ENCODE measurements at places on chromosomes 6 and 20. TPM values are rescaled to one million over a fixed set of nuclear protein-coding genes. Genes with fewer than 3 reads are reported as not detected.

DNA sequence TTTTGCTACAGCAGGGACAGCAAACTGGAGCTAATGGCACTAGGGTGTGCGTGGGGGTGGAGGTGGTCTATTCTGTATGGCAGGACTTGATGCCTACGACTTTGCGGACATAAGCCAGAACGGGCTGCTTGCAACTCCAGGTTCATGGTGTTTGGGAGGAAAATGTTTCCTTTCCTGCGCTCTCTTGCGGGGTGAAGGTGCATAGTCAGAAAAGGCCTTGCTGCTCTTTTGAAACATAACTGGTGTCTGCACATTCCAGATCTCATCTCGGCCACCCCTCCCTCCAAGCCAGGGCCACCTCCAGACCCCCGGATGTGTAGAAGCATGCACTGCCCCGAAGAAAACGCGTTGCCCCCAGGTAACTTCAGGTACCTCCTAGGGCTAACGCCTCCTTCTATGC lies 8.1 kb downstream of the FOXA2 start:
- no peaks in the 10 kb centered on the region for H3K4me1 ChIP-seq
- H3K36me3 ChIP-seq = no peaks in the 10 kb centered on the region
- H3K27ac ChIP-seq = no peak overlapping the region
- DNase-seq = no peak
- no peak overlapping the region for H3K4me3 ChIP-seq

Gene HLA-DOB
- total RNA-seq = 2.0 TPM

DNA sequence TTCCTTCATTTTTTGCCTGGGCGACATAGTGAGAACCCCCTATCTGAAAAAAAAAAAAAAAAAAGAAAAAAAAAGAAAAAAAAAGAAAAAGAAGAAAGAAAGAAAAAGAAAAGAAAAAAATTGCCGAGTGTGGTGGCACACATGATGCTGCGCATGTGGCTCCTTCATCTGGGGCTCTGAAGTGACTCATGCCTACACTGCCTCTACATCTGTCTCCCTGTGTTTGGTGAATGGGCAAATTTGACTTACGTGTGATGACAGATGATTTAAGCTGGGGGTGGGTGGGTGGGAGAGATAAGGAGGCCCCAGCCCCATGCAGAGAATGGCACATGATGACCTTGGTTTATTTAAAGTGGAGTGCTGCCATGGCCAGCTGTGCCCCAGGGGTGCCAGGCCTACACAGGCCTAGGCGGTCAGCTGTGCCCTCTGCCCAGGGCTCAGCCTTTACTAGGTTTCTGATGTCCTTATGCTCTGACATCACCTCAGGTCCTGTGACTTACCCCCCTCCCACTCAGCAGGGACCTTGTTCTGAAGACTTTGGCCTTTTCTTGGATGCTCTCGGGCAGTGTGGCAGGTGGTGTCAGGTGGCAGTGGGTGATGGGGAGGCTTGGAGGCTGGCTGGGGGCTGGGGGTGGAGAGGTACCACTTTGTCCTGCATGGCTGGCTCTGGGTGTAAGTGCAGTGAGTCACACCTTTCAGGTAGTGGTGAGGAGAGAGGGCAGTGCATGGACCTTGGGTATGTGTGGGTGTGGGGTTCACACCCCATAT lies 41.1 kb downstream of the VEGFA start:
- no peaks in the 10 kb centered on the region for H3K27me3 ChIP-seq
- no peak for DNase-seq
- no peaks in the 10 kb centered on the region for H3K36me3 ChIP-seq
- no peak overlapping the region for H3K4me3 ChIP-seq
- no peak overlapping the region for H3K27ac ChIP-seq

GRCh38 chr6:37541346-37541745 lies 41.7 kb upstream of the CCDC167 start:
- H3K4me3 ChIP-seq = no peak overlapping the region
- H3K36me3 ChIP-seq = no peaks in the 10 kb centered on the region
- no peak for DNase-seq
- peaks cover 6% of the 10 kb centered on the region for H3K27me3 ChIP-seq

DNA sequence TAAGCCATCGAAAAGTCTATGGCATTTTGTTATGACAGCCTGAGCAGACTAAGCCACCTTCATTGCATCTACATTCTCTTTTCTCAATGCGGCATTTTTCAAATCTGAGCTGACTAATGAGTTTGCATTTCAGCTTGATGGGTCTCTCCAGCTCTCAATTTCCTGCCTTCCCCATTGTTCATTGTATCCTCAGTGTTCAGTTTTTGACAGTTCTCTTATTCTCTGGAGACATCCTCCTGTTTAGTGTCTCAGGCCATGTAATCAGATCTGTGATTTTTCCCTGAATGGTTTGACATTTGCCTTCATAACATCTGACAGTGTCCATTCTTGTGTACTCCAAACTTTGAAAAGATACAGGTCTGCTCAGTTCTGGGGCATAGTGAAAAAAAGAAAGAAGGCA lies 27.9 kb upstream of the MCM3 start:
- H3K36me3 ChIP-seq = no peaks in the 10 kb centered on the region
- H3K4me3 ChIP-seq = no peak overlapping the region
- H3K27me3 ChIP-seq = no peaks in the 10 kb centered on the region
- no peak overlapping the region for H3K27ac ChIP-seq
- H3K4me1 ChIP-seq = no peaks in the 10 kb centered on the region
- DNase-seq = no peak

Gene ANGPT4
- total RNA-seq = 0.66 TPM

DNA sequence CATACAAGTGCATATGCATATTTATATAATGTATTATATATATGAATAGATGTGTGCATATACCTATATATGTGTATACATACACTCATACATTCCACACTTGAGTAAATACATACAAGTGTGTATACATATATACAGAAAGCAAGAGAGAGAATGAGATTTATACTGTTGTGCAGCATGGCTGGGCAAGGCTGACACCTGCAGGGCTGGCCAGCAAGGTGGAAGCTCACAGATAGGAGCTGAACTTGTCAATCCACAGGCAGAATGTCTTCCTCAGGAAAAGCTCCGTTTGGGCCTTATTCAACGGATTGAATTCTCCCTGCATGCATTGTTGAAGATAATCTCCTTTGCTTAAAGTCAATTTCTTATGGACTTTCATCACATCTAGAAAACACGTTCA lies 256.7 kb downstream of the ZNF217 start:
- no peaks in the 10 kb centered on the region for H3K27me3 ChIP-seq
- no peak for DNase-seq
- no peak overlapping the region for H3K4me3 ChIP-seq
- no peaks in the 10 kb centered on the region for H3K4me1 ChIP-seq
- H3K36me3 ChIP-seq = no peaks in the 10 kb centered on the region
- H3K27ac ChIP-seq = no peak overlapping the region

GRCh38 chr6:88840796-88841539 lies 122.5 kb downstream of the RNGTT start:
- no peaks in the 10 kb centered on the region for H3K4me1 ChIP-seq
- no peak overlapping the region for H3K4me3 ChIP-seq
- no peaks in the 10 kb centered on the region for H3K27me3 ChIP-seq
- H3K36me3 ChIP-seq = no peaks in the 10 kb centered on the region
- DNase-seq = no peak
- H3K27ac ChIP-seq = no peak overlapping the region

- H3K4me1 ChIP-seq = peaks cover 6% of the 10 kb centered on the region
- H3K36me3 ChIP-seq = no peaks in the 10 kb centered on the region
- H3K4me3 ChIP-seq = no peak overlapping the region
- no peak for DNase-seq
- no peak overlapping the region for H3K27ac ChIP-seq
These were observed 2.8 kb upstream of the NEU1 start for GRCh38 chr6:31865205-31866118.

Gene SAPCD1
- total RNA-seq = not detected

DNA sequence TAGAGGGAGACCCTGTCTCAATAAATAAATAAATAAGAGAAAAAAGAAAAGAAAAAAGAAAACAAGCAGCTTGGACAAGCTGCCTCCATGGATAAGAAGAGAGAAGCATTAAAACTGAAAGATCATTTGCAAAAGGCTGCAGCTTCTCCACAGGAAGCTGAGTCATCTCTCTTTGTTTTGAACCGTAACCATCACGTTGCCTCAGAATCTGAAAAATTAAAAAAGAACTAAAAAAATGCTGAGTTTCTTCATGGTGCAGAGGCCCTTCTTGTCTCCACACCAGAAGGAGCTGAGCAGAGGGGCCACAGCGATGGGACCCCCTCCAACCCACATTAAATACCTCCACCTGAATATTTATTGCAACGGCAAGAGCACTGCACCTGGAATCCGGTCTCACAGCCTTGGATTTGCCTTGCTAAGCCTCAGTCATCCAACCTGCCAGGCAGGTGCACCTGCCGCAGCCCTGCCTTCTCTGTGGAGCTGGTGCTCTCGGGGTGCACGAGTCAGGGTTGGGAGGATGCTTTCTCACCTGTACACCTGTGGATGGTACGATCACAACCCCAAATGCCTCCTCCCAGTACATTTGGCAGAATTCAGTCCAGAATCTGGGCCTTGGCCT lies 28.1 kb downstream of the TOX2 start:
- H3K4me1 ChIP-seq = no peaks in the 10 kb centered on the region
- no peak overlapping the region for H3K4me3 ChIP-seq
- H3K27me3 ChIP-seq = no peaks in the 10 kb centered on the region

Gene C20orf141
- total RNA-seq = not detected

- no peaks in the 10 kb centered on the region for H3K27me3 ChIP-seq
- H3K36me3 ChIP-seq = no peaks in the 10 kb centered on the region
- no peak overlapping the region for H3K4me3 ChIP-seq
These were observed 313.8 kb downstream of the SYNE1 start for GRCh38 chr6:152323376-152323775.

DNA sequence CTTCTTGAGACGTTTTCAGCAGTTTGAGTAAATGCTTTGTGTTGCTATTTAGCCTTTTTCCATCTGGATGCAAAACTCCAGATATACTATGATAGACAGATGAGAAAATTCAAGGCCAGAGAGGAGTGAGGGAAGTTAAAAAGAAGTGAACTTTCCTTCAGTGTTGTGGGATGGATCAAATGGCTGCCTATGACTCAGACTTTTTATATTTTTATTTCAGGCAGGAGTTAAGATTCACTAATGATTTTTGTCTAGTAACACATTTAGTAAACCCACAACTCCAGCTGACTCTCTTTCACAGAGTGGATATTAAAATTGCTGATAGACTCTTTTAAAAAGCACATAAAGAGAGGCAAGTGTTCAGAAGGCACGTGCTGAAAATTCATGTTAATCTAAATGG lies 23.2 kb upstream of the PTCHD4 start:
- H3K4me1 ChIP-seq = no peaks in the 10 kb centered on the region
- H3K27me3 ChIP-seq = no peaks in the 10 kb centered on the region
- H3K4me3 ChIP-seq = no peak overlapping the region
- H3K36me3 ChIP-seq = no peaks in the 10 kb centered on the region

Measured in breast epithelium (tissue), 4 donors.